IPS-NIHi11 (cell line): ENCODE measurements at places on chromosomes 7 and 10.

GRCh38 chr10:131729938-131730660 is 170.7 kb upstream of the PPP2R2D start:
- DNase-seq = peak; percentile 1

GRCh38 chr7:135822376-135822775 is 73.8 kb upstream of the FAM180A start:
- DNase-seq = no peak

DNA sequence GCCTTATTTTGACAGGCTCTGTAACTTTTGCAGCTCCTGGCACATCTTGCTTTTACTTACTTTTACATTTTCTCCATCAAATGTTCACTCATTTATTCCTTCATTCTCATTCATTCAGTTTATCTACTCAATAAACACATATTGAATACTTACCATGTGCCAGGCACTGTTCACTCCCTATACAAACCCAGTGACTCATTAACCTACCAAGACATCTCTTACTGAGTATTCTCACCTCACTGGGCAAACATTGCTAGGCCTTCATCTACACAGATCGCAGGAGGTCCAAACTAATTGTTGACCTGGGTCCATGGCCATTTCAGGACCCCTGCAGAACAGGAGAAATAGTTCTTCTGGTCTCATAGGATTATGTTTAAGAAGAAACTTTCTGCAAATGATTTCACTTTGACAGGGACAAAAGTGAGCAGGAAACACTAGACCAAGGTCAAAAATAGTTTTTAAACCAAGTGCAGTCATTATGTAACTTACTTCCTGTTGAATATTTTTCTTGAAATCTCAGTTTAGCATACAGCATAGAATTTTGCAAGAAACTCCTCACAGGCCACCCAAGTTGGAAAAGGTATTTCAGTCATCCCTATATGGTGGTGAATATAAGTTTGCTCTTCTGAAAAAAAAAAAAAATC is 17.6 kb downstream of the SLC26A4 start:
- no peak for DNase-seq

- DNase-seq = no peak
Measured at GRCh38 chr10:111430070-111430469, 353.2 kb downstream of the ADRA2A start.

DNA sequence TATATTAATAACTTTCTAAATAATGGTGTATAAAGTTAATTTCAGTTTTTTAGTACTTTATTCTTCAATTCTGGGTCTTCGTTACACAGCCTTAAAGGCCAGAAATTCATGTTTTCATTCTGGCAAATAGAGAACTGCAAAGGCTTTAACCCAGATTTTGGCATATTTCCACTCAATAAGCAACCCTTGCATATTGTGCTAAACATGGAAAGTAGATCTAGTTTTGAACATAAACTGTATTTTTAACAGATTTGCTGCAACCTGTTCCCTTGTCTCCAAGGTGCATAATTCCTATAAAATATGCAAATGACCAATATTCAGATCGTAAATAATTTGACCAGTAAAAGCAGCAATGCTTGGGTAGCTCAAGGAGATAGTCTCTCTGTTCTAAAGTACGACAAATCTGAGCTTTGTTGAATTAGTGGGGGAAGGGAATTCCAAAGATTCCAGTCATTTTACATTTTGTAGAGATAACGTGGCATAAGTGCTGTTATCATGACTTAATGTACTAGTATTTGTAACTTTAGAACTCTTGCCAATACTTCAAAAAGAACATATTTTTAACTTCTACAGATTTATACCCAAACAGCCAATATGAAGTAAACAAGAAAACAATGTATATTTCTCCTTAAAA is 46.4 kb upstream of the RSBN1L start:
- DNase-seq = no peak

DNA sequence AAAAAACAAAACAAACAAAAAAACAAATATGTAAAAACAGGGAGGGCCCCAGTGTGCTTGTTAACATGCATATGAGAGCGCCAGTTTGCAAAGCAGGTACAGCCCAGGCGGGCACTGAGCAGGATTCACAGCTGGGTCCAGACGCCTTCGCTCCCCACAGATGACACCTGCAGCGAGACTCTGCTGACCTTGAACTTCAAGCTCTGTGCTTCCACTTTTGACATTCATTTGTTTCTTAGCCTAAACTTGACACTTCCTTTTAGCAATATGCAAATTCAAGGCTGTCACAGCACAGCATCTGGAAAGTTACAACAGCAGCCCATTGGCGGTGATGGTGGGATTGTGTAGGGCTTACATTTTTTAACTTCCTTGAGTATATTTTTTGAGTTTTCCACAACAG is 88.8 kb upstream of the TNS3 start:
- no peak for DNase-seq

GRCh38 chr10:124701881-124702656 is 42.1 kb downstream of the FAM53B start:
- DNase-seq = no peak

DNA sequence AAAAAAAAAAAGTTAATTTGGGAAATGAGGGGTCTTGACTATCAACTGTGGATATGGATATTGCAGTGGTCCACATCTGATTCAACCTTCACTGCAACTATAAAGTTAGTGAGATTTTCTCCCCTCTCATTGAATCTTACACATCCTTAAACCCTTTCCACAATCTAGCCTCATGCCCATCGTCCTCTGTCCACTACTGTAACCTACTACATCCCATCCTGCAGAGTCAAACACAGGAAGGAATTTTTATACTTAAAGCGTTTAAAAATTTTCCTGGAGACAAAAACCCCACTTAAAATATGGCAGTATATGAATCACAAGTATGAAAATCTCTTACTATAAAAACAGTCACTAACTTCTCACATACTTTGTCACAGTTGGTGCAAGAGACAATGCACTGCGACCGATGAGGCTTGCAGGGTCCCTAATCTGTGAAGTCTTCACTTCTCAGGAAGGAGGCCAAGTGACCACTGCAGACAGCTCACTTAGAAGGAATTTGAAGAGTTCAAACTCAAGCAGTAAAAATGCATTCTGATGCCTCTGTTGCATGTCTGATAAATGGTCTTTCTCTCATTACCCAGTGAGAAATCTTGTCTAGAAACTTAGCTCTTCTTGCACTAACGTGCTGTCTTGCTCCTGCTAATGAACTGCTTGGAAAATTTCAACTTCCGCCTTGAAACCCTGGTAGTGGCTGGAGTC is 50.3 kb upstream of the ST8SIA6 start:
- no peak for DNase-seq

DNA sequence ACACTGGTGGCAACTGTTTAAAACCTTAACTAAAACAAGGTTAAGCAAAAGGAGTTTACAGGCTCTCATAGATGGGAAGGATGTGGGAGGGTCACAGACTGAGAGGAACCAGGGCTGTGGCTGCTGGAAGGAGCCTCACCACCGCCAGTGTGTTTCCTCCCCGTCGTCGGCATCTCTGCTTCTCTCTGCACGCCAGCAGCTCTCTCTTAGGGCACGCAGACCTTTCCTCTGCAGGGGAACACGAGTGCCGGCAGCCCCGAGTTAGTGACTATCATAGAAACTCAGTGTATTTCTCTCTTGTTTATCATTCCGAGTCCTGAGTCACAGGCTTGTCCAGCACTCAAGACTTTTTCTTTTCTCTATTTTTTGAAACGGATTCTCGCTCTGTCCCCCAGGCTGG is 8.1 kb upstream of the SH2D4B start:
- DNase-seq = peak; percentile 3

GRCh38 chr7:148481971-148482626 is 108.5 kb upstream of the C7orf33 start:
- no peak for DNase-seq

DNA sequence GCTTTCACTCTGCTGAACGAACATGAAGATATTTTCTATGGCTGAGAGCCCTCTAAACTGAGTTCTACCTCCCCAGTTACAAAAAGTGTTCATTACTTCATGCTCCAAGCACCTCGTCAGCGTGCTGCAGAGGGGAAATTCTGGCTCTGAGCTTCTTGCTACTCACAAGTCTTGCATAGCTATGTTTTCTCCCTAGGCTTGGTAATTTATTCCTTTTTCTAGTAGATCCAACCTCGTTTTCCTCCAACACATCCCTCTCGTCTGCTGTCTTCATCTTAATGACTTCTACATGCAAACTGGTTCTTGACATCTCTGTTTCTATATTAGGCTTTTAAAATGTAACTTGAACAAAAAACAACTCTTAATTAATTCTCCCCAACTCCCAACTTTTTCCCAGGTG is 1034.5 kb downstream of the REEP3 start:
- DNase-seq = no peak

- DNase-seq = no peak
Measured at GRCh38 chr10:31918671-31919409, 9.8 kb downstream of the ARHGAP12 start.

DNA sequence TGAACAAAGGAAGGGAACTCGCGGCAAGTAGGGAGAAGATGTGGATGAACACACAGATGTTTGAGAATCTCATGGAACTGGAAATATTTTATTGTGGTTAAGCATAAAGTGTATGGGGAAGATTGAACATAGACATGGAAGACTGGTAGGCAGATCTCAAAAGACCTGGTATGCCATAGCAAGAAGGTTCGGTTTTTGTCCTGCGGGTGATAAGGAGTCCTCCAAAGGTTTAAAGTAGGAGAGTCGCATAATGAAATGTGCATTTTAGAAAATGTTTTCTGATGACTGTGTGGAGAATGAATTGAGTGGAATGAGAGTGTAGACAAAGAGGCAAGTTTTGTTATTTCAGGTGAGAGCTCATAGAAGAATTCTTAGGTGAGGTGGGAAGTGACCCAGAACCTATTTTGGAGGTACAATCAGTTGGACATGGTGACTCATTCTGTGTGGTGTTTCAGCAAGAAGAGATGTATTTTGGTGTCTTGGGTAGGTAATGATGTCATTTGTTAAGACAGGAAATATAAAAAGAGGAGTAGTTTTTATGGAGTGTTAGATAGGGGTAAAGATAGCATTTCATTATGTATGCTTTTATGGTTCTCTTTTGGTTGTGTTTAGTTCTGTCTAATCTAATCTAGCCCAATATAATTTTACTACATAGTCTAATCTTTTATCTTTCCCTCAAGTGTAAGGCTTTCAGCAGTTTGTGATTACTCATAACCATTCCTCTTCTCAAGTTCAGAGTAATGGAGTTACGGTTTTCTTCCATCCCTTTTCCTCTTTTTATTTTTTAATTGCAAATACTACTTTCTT is 239.2 kb downstream of the EXOC4 start:
- no peak for DNase-seq

GRCh38 chr10:80619036-80619435 is 81.3 kb downstream of the SH2D4B start:
- no peak for DNase-seq

- no peak for DNase-seq
Measured at GRCh38 chr7:25968205-25968993, 183.6 kb upstream of the NFE2L3 start.

GRCh38 chr7:142140401-142140959 is 29.0 kb downstream of the MGAM2 start:
- DNase-seq = no peak

DNA sequence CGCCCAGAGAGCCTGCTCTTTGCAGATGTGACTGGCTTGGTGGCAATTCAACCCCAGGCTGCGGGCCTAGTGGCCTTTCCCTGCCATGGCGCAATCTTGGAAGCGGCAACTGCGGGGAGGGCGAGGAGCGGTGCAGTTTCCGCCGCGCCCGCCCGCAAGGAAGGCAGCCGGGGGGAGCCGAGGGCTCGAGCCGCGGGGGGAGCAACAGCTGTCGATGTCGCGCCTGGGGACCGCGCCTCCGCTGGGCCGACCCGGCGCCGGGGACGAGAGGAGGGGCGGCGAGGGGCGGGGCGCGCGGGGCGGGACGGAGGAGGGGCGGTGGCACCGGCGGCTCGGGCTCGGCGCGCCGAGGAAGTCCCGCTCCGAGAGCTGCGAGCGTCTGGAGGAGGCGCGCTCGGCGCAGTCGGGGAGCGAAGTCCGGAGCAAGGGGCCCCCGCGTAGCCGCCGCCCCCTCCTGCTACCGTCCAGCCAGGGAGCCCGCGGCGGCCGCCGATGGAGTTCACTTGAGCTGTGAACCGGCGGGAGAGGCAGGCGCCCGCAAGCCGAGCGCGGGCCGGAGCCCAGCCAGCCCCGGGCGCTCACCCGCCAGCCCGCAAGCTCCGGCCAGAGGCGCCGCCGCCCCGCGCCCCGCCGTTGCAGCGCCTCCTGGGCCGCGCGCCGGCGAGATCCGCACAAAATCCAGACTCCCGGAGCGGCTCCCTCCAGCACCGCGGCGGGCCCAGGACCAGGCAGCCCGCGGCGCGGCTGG is 438.1 kb upstream of the GALNT17 start:
- DNase-seq = peak; percentile 88

DNA sequence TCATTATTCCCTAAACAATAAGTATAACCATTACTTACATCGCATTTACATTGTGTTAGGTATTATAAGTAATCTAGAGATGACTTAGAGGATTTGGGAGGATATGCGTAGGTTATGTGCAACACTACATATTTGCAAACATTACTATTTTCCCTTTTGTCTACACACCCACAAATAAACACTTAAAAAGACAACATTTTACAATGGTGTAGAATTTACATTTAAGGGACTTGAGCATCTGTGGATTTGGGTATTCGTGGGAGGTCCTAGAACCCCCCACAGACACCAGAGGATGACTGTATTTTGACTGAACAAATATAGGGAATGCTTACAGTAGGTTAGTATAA is 220.2 kb upstream of the MYO3A start:
- no peak for DNase-seq

- no peak for DNase-seq
Measured at GRCh38 chr10:53864846-53865245, 936.2 kb downstream of the PCDH15 start.

GRCh38 chr10:122532601-122533296 is 27.8 kb upstream of the DMBT1 start:
- DNase-seq = no peak

- DNase-seq = no peak
Measured at GRCh38 chr7:109806548-109806947, 1236.9 kb downstream of the DNAJB9 start.

GRCh38 chr7:106755641-106756040 is 94.7 kb upstream of the CCDC71L start:
- no peak for DNase-seq

- no peak for DNase-seq
Measured at GRCh38 chr10:131429141-131429540, 117.6 kb upstream of the TCERG1L start.

DNA sequence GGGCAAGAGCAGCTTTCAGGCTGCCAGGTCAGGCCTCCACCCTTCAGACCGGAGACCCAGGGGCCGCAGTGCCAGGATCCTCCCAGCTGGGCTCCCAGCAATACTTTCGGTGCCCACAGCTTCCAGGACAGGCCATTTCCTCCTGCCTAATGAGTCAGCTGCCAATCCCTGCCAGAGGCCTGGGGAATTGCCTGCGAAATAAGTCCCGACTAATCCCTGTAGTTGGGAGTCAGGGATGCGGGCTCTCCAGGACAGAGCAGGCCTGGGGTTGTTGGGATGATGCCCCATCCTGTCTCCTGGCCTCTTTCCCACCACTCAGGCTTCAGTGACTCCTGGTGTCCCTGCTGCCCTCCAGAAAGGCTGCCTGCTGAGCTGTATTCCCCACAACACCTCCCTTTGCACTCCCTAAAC is 143.5 kb upstream of the UNC5B start:
- no peak for DNase-seq

DNA sequence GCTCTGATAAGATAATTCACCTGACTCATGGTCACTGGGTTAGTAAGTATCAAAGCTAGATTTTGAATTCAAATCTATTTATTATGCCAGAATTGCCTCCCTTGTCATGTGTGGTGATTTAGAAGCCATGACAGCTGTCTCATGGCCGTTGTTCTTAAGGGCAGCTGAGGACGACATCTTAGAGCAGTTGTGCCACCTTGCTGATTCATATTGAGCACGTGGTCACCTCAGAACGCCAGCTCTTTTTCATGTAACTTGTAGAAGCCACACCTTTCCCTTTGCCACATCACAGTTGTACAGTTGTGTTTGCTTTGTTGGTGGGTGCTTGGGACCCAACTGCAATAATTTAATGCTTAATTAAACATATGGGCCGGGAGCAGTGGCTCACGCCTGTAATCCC is 4.3 kb upstream of the PIK3AP1 start:
- DNase-seq = no peak
